ENCODE measurements at places on chromosomes 11 and 22. TPM values are rescaled to one million over a fixed set of nuclear protein-coding genes. Genes with fewer than 3 reads are reported as not detected.

GRCh38 chr11:132131961-132132360 lies 761.5 kb downstream of the NTM start:
- DNase-seq = no peak

GRCh38 chr22:30747493-30747892 lies 52.8 kb downstream of the OSBP2 start:
- DNase-seq = no peak

DNA sequence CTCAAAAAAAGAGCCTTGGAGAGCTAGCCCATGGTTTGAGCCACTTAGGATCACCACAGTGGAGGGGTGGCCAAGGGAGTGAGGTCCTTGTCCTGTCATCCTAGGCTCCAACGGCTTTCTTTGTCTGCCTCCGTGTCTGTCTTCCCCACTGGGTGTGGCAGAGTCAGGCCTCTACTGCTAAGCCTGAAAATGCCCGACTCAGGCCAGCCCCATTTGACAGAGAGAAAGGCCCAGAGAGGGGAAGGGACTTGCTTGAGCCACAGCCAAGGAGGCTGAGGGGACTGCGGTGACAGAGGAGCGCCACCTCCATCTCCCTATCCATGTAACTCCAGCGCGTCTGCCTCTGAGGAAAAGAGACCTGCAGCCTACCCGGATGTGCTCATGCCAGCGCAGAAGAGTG lies 27.8 kb upstream of the CD82 start:
- no peak for DNase-seq

DNA sequence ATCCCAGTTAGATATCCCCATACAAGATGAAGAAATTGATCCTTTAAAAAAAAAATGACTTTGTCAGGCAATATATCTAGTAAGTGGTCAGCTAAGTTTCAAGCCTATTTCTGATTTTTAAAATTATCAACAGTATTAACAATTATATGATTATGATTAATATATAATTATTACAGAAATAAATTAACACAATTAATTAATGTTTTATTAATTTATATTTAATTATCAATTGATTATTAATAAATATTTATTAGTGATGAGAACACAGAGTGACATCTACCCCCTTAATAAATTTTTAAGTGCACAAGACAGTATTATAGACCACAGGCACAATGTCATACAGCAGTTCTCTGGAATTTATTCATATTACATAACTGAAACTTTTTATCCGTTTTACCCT lies 22.0 kb downstream of the MUC15 start:
- DNase-seq = no peak

DNA sequence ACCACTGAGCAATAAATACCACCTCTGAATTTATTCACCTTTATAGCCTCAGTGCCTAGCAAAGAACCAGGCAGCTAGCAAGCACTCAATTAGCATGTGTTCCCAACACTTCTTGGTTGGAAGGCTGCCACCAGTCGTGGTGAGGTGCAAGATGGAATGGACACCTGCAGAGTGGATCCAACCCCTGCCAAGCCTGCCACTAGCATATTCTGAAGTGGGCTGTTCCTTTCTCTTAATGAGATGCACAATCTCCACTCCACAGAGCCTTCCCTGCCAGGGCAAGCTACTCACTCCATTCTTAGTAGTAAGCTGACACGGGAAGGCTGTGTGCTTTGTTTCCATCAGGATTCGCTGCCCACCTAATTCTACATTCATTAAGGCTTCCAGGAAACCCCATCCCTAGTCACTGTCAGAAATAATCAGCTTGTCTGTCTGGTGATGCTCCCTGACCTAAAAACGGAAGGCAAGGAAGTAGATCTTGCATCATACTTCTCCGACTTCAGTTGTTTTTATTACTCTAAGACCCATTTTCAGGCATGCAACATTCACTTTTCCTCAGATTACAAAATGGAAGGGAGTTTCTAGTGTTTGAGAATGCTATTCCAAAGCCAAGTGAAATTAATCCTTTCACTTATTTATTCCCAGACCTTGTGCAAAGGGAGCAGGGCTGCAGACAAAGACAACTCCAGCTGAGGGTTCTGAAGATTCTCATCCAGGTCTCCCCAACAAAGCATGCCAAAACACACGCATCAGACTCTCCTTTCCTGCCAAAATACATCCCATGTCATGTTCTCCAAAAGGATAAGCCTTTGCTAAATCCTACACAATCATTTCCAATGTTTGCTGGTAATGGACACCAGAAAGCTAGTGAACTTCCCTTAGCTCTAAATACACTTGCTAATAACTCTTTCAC lies 128.0 kb downstream of the TENM4 start:
- DNase-seq = no peak

OR5P2 gene
- polyA plus RNA-seq = 0.13 TPM

DNA sequence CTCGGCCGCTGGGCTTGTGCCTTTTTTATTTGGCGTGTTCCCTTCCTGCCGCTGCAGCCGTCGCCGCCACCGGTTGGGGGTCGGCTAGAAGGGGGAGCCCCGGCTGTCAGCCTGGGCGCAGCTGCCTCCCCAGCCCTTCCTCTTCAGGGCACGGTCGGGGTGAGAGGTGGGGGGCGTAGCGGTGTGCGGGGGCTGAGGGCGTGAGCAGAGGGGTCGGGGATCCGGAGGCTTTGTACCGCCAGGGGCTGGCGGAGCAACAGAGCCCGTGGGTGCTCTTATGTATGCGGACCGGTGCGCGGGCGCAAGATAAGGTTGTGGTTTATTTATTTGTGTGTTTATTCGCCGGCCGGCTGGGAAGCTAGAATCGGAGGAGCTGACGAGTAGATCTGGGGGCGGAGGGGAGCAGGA lies 477 bp downstream of the ZBTB16 start:
- no peak for DNase-seq

OR52I2 gene
- polyA plus RNA-seq = 0.03 TPM

CCDC81 gene
- 1.3 TPM for polyA plus RNA-seq
